Effector CD4-positive, alpha-beta T cell (primary cell): ENCODE measurements at places on chromosomes 7 and 10.

- DNase-seq: no peak
Observed at GRCh38 chr7:139681463-139681755, 96.4 kb downstream of the HIPK2 start.

DNA sequence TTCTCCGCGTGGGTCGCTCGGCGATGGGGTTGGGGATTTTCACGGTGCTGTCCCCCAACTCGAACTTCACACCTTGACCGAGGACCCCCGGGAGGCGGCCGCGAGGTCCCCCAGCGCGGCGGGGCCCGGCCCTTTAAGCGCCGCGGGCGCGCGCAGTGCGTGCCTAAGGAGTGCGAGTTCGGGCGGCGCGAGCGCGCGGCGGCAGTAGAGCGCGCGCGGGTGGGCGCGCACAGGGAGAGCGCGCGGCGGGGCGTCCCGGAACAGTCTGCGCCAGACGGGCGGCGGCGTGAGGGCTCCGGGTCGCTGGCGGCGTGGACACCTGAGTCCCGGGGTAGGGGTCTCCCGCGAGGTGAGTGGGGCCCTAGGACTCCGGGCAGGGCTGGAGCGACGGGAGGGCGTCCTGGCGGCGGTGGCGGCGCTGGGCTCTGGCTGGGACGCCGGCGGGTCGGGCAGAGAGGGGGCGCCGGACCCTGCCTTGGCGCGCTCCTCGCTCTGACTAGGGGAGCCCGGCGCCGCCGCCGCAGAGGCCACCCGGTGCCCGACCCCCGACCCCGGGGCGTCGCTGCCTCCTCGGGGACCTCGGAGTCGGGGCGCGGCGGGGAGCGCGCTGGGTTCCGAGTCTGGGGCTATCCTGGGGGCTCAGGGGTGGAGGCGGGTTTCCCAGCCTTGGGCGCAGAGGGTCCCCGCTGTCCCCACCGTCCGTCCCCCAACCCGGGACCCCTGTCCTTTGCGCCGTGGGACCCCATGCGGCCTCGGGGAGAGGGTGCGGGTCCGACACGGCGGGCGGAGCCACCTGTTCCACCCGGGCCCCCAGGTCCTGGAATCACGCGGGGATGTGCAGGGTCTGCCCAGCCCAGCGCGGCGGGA lies at the start of gene PROSER2:
TSS of gene PROSER2 (plus strand) at position 235 of the 867 bp plus-strand sequence. CDS start 28,722 bp downstream, outside the sequence.
- DNase-seq: no peak

- no peak for DNase-seq
Observed at GRCh38 chr7:151696721-151697514, 177.2 kb upstream of the RHEB start.

DNA sequence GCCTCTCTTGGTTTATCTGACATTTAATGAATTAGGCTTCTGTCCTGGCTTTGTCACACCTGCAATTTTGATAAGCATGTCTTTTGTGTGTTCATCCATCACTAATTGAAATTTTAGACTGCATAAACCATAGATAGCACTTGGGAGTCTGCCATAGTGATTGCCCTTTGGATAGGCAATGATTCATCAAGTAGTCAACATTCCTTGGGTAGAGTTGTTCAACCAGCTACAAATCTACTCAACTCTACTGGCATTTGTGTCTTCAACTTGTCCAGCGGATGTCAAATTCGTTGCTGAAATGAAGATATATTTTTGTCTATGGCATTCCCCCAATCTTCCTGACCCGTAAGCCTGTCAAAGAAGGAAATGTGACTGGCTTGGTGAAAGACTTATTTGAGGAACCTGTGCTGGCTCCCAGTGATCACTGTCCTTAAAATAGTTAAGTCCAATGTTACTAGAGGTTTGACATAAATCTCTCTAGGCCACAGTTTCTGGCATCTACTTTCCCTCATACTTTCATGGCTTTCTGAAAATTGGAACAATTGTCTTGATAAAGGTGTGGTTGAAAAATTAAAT lies 33.7 kb upstream of the CREB5 start:
- DNase-seq: no peak

DNA sequence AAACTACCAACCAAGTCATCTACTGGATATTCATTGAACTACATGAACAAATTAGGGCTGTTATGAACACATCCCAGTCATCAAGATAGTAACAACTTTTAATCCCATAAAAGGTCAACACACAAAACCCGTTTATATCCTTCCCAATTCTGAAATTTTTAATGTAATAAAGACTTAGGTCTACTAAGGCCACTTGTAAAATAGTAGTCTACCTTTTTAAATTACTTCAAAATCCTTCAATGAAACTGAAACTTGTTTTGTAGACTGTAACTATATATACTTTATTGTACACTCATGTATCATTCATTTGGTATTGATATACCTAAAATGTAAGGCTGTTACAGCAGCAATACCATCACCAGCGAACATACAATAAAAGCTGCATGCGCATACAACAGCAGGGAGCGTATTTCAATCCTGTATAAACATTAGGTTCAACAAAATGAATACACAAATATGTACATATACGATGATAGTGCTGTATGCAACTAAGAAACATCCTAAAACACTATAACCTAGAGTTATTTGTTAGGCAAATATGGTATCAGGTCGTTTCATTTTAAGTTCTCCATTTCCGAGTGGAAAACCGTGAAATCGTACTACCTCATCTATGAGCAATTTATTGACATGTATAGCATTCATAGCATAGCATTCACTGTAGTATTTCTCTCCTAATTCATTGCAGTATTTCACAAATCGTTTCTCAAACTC lies 973 bp downstream of the ATAD1 start:
- DNase-seq: no peak

- no peak for DNase-seq
Observed at GRCh38 chr7:109375823-109376222, 806.1 kb downstream of the DNAJB9 start.

- no peak for DNase-seq
Observed at GRCh38 chr7:93980744-93981479, 23.2 kb downstream of the BET1 start.

- DNase-seq: no peak
Observed at GRCh38 chr7:139382439-139382838, 22.7 kb downstream of the LUC7L2 start.

DNA sequence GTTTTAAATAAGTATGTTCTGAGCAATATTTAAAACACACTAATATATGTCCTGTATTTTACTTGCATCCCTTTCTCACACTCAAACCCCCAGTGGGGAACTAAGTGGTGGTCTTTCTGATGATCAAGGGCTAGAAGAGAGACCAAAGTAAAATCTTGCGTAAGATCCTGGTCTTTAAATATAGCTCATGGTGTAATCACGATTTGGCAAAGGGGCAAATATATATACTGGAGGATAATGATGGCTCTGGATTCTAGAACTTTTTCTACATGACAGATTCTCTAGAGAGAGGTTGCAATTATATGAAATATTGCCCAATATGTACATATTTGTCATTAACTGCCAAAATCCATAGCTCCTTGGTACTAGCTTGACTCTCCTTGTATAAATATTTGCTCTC lies 438.3 kb downstream of the NXPH1 start:
- no peak for DNase-seq
